Cerebellum (tissue), 4 donors: ENCODE measurements at places on chromosomes 16 and 17. TPM values are rescaled to one million over a fixed set of nuclear protein-coding genes. Genes with fewer than 3 reads are reported as not detected.

The PMFBP1 gene
- 0.82 TPM for total RNA-seq

The SLC7A6OS gene
- 18.6 TPM for total RNA-seq

The TPSAB1 gene
- 0.27 TPM for total RNA-seq

The TMEM88 gene
- total RNA-seq: 3.2 TPM

The CLEC18C gene
- total RNA-seq: 2.3 TPM
